Cardiac fibroblast (primary cell): ENCODE measurements at places on chromosomes 7 and 10.

- DNase-seq = no peak
These were observed 427.4 kb downstream of the SORCS3 start for GRCh38 chr10:105068497-105068896.

DNA sequence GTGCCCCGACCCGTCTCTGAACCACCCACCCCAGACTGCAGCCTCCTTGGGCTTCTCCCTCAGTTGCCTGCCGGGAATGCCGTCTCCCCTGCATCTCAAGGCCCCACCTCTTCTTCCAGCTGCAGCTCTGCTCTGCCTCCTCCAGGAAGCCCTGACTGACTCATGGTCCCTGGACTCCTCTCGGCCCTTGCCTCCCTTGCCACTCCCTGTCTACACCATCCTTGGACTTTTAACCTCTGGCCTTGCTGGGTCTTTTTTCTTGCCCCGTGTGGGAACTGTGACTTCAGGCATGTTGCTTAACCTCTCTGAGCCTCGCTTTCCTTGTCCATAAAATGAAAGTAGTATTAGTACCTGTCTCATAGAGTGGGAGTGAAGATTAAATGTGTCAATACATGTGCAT lies 56.3 kb downstream of the C10orf105 start:
- peak; percentile 27 for DNase-seq

DNA sequence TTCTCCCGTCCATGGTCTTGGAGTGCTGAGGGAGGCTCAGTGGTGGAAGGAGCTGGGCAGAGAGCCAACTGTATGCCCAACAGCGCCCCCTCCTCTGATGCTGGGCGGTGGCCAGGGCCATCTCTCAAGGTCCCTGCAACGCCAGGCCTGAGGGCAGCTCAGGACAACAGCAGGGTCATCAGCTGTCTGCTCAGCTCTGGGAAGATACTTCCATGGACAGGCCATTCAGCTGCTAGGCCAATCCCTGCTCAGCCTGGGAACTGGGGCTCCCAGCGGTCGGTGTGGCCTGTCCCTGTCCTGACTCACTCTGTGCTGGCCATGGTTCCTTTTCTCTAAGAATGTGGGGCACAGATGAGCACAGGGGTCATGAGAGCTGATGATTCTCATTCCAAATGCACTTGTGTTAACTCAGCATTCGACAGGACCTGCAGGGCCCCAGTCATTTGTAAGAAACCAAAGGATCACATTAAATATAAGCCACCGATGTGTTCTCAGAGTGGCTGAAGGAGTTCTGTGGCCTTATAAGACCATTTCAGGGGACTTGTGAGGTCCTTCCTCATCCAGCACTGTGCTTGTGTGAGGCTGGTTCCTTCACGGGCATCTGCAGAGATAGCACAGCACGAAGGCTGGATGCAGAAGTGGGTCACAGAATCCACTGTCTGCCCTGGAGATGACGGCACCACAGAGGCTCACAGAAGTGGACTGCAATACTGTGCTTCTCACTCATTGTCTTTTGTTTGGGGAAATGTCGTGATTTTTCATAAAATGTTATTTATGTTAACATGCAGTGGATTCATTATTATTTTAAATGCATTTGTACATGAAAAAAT lies 73.0 kb downstream of the ADCY1 start:
- DNase-seq = peak; percentile 14

DNA sequence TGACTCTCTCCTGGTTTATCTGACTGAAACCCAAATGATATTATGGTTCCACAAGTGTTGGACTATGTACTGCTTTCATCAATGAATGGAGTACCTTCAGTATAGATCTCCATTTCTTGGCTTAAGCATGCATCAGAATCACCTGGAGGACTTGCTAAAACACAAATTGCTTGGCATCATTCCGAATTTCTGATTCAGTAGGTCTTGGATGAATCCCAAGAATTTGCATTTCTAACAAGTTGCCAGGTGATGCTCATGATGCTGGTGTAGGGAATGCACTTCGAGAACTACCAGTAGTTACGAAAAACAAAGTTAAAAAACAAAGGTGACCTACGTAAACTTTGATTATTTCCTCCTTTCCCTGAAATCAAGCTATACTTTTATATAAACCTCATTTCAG lies 119.0 kb upstream of the FEZF1 start:
- DNase-seq = no peak

DNA sequence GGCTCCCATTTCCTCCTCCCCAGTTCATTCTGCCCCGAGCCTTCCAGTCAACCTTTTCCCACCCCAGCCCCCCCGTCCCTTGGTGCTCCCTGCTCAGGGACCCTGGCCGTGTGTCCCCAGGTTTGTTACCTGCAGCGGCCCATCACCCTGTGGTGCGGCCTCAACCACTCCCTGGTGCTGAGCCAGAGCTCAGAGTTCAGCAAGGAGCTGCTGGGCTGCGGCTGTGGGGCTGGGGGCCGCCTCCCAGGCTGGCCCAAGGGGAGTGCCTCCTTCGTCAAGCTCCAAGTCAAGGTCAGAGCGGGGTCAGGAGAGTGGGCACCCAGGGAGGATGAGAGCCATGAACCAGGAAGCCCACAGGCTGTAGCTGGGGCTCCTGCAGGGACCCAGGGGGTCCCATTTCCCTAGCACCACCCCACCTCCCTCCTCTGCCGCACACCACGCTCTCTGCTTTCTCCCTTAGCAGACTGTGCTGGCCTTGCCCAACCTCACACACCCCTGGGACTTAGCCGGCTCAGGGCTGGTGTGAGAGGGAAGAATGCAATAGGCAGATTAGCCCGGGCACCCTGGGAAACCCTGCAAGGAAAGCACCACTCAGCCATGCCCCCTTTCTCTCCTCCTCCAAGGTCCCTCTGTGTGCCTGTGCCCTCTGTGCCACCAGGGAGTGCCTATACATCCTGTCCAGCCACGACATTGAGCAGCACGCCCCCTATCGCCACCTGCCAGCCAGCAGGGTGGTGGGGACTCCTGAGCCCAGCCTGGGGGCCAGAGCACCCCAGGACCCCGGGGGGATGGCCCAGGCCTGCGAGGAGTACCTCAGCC lies 2.0 kb upstream of the PCOLCE start:
- DNase-seq = no peak

- DNase-seq = no peak
These were observed 12.6 kb downstream of the FAM53B start for GRCh38 chr10:124731551-124731950.

GRCh38 chr10:22931948-22932347 lies 4.1 kb downstream of the ARMC3 start:
- DNase-seq = peak; percentile 86

DNA sequence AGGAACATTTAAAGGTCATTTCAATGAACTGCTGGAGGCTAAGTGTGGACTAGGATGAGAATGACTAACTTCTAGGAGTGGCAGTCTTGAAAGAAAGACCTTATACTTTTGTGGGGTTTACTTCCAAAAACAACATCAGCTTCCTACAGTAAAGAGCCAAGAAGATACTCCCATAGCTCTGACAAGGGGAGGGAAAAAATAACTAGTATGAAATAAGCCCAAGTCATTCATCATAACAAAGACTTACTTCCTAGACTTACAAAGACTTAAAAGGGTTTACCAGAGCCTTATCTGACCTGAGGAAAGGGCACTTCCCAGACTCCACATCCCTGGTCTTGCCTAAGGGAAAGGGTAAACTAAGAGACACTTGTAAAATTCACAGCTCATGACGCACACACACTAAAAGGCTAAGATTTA lies 31.7 kb downstream of the ARHGAP12 start:
- peak; percentile 81 for DNase-seq

- peak; percentile 80 for DNase-seq
These were observed 83.9 kb upstream of the PDLIM1 start for GRCh38 chr10:95374597-95375209.

GRCh38 chr10:89838044-89838615 lies 136.7 kb downstream of the KIF20B start:
- no peak for DNase-seq

GRCh38 chr7:79060498-79060897 lies 393.0 kb downstream of the MAGI2 start:
- no peak for DNase-seq

- DNase-seq = no peak
These were observed 45.1 kb upstream of the ADAM12 start for GRCh38 chr10:126433351-126433750.

GRCh38 chr7:138935465-138936011 lies 45.7 kb downstream of the KIAA1549 start:
- DNase-seq = peak; percentile 70

DNA sequence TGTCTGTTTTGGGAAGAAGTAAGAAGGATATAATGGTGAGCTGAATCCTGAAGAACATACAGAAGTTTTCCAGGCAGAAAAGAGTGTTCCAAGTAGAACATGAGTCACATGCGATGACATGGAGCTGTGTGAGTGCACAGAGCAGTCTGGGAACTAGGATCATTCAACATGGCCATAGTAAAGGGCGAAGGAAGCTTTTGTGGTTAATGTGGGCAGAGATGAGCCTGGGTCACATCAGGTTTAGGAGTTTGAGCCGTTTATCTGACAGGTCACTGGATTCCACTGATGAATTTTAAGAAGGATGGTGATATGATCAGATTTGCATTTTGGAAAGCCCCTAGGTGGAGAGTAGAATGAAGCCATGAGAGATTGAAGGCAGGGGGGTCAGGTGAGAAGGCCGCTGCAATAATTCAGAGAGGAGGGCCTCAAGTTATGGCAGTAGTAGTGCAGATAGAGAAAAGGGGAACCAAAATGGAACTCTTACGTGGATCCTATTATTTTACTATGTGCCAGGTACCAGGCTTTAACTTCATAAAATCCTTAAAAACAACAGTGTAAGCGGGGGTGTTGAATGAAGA lies 171.3 kb downstream of the RNLS start:
- no peak for DNase-seq

- peak; percentile 29 for DNase-seq
These were observed 14.9 kb upstream of the TES start for GRCh38 chr7:116195451-116195850.

DNA sequence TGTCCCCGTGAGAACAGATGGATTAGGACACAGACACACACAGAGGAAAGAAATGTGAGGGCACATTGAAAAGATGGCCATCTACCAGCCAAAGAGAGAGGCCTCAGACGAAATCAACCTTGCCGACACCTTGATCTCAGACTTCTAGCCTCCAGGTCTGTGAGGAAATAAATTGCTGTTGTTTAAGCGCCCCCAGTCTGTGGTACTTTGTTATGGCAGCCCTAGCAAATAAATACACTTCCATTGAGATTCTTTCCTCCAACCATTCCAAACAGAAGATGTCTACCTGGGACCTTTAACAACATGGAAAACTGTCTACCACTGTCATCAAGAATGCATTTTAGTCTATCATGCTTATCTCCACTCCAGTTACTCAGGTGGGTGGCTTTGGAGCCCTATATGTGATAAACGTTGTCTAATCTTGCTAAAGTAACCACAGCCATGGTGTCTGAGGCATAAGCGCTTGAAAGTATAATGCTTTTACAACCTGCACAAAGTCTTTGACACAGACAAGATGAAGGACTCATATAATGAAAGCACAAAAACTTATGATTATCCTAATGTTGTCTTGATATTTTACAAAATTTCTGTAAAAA lies 244.3 kb downstream of the MTERF1 start:
- DNase-seq = peak; percentile 48

GRCh38 chr7:156423876-156424275 lies 216.7 kb upstream of the RNF32 start:
- DNase-seq = no peak

- DNase-seq = no peak
These were observed 105.4 kb upstream of the GLI3 start for GRCh38 chr7:42342381-42342780.

GRCh38 chr7:71308096-71308495 lies 176.2 kb downstream of the GALNT17 start:
- DNase-seq = no peak

DNA sequence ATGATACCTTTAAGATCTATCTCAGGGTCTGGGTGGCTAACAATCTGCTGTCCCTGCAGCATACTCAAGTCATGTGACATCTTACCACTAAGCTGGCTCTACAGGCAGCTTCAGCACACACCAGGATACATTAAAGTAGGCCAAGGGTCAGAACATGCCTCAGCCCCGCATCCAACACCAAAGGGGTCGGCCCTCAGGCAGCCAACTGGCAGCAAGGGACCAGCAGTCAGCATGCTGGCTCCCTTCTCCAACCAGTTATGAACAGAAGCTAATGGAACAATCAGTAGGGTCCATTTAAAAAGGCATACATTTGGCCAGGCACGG lies 37.1 kb downstream of the FAM53B start:
- no peak for DNase-seq

GRCh38 chr7:5222841-5223411 lies 32.9 kb downstream of the WIPI2 start:
- DNase-seq = no peak

- peak; percentile 18 for DNase-seq
These were observed 1091.8 kb downstream of the LRMDA start for GRCh38 chr10:76523246-76523645.

DNA sequence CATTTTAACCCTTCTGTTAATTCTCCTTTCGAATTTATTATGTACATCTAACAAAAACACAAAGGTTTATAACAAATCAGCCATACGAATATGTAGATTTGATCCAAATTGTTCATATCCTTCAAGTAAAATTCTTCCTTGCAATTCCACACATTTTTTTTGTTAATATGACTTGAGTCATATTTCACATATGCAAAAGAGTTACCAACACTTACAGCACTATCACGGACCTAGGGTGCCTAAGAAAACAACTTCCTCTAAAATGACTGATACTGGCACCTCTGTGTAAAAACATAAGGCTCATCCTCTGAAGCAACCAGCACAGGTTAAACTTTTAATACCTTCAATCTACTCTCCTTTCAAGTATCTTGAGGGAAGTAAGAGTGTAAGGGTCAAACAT lies 451.8 kb downstream of the SEMA3D start:
- no peak for DNase-seq
